Suprapubic skin (tissue), 4 donors: ENCODE measurements at places on chromosomes 6 and 20. TPM values are rescaled to one million over a fixed set of nuclear protein-coding genes. Genes with fewer than 3 reads are reported as not detected.

DNA sequence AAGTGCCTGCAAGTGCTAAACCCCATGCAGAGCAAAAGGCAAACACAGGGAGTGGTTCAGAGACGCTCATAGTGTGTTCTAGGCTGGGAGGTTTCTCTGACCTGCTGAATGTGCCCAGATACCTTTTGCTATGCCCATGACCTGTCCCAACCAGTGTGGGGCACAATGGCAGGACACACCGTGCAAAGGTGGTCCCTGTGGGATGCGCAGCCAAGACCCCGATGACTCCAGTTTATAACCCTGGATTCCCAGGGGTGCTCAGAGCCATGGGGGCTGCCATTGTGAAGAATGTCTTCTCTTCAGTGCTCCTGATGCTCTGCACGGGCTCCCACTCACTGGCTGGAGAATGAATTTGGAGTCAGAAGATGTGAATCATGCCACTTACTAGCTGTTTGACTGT is 2.2 kb upstream of the NINL start:
- DNase-seq: no peak

GRCh38 chr20:16346956-16347355 is 226.3 kb downstream of the KIF16B start:
- DNase-seq: no peak

Gene MMP24
- 0.44 TPM for total RNA-seq

DNA sequence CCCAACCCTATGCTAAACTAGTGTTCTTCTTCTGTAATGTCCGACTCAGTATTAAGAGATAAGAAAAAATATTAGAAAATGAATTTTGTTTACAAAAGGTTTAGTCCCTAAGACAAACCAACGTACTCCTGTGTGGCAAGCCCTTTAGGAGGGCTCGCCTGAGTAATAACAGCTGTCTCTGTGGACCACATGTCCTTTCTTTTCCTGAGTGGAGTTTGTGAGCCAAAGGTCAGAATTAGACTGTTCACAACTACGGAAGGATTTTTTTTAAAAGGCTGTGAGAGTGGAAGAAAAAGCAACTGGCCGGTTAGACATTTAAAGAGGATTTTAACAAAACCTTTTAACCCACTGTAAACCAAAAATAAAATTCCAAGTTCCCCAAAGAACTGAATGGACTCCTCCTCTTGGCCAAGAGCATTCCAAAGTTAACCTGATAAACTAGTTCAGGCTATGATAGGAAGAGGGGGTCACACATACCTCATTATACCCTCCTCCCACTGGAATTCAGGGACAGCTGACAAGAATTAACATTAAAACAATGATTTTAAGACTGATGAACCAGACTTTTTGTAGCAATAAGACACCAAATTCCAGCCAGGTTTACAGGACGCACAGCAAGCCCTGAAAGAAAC is 43.5 kb downstream of the FAM184A start:
- DNase-seq: no peak

DNA sequence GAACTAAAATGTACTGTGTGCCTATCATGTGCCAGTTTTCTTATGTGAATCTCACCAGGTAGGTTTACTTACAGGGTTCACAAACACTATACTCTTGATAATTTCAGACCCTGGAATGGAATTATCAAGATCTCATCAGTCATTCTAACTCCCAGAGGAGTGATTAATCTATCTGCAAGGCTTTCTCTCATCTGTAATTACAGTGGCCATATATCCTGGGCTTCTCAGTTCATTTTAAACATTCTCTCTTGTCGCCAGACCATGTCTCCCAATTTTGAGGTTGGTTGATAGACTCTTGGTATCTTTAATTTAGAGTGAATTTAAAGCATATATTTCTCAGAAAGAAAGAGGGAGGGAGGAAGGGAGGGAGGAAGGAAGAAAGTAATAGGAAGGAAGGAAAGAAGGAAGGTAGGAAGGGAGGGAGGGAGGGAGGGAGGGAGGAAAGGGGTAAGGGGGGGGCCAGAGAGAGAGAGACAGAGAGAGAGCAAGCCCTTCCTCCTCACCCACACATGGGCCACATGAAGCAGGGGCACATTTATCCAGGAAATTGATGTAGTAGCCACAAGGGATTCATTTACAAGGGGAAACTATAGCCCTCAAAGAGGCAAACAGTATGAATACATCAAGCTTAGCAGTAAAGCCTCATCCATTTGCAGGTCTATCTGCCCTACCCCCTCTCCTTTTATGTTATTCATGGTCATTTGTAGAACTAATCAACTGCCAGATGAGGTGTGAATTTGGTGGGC is 25.8 kb upstream of the NRSN1 start:
- DNase-seq: no peak

DNA sequence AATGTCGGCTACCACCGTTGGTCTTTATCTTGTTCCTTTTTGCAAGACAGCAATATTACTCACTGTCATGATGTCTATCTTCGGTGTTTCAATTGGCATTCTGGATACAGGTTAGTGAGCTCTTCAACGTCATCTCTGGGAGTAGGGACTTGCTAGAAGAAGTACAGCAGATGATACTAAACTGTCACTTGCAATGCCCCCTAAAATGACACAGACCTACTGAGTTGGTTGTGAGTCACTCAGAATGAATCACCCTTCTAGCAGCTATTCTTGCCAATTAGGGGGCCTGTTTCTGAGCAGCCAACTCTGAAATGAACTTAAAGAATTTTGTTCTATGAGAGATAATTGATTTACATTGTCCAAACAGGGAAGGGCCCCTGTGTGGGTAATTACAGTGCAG is 176.5 kb downstream of the SLC16A10 start:
- DNase-seq: no peak

DNA sequence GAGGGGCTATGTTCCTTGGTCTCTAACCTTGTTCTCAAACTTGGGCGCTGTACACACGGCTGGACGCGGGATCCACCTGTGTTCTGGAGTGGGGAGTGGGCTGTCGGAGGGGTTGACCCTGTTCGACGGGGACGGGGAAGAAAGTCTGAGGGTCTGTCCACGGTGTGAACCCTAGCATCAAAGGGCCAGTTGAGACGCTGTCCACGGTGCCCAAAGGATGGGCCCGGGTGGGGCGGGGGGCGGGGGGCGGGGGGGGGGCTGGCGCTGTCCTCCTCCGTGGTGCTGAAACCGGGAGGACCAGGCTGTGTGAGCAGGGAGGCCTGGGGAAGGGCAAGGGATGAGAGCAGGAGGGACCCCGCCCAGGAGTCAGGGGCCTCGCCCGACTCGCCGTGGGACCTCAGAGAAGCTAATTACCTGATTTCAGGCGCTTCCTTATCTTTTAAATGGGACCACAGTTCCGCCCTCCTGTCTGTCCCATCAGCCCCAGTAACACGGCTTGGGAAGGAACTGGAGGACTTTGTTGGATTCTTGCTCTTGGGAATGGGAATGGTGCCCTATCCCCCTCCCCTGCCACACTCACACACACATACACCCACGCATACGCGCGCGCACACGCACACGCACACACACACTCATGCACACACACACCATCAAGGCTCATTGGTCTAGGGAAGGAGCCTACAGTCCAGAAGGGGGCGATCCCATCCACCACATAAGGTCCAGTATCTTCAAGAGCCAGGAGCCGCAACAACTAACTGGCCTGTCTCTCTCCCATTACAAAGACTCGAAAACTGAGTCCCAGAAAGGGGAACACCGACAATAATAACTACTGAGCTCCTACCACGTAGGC is 1.0 kb upstream of the VSTM2L start:
- DNase-seq: no peak

Gene PTCRA
- total RNA-seq: not detected

DNA sequence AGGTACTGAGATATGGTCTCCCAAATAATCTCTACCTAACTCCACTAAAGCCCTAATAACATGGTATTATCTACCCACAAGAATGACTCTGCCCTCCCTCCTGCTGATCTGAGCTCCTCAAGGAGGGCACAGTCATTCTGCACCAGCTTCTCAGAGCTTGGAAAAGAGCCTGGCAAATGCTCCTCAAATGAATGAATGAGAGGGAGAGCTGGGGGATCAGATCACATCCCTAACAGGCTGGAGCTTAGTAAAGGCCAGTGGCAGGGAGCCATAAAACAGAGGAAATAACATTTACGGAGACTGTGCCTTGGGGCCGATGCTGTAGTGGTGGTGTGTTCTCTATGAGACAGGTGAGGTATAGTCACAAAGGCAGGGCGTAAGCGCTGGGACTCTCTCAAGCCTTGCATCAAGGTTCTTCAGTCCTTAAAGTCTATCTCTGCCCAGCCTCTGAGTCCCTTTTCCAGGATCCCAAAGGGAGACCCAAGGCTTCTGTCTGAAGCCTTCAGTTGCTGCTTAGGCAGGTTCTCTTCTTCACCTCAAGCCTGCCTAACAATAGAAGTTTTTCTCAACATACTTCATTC is 7.2 kb upstream of the NNAT start:
- no peak for DNase-seq

DNA sequence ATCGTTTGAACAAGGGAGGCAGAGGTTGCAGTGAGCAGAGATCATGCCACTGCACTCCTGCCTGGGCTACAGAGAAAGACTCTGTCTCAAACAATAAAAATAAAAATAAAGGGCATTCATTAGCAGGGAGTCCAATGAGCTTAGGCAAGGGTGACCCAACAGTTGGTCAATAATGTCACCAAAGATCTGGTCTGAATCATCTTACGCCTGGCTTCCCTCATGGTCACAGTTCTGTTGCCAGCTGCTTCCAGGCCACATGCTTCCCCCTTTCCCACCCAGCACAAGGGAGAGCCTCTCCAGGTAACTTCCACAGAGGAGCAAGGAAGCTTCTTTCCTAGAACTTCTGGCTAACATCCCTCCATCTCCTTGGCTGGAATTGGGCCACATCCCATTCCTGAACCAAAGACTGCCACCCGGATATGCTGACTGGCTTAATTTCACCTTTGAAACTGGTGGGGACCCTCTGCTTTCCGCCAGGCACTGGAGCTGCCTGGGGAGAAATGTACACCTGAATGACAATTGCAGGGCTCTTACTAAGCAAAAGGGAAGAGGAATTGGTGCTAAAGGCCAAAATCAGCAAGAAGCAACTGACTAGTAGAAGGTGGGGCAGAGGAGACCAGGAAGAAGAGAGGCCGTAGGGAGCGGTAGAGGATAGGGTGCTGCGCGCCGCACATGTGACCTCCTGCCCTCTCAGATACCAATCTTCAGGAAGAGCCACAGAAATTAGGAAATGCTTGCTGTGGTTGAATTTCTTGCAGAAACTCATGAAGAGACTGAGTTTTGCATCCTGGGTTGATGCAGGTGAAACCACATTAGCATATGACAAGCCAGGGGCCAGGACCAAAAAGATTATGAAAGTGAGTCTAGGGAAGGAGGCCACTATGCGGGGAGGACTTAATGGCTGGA is 8.3 kb upstream of the SCML4 start:
- no peak for DNase-seq
